ENCODE measurements at places on chromosomes 4 and X.

- DNase-seq: no peak
These were observed 40.5 kb upstream of the INPP4B start for GRCh38 chr4:142886566-142886965.

DNA sequence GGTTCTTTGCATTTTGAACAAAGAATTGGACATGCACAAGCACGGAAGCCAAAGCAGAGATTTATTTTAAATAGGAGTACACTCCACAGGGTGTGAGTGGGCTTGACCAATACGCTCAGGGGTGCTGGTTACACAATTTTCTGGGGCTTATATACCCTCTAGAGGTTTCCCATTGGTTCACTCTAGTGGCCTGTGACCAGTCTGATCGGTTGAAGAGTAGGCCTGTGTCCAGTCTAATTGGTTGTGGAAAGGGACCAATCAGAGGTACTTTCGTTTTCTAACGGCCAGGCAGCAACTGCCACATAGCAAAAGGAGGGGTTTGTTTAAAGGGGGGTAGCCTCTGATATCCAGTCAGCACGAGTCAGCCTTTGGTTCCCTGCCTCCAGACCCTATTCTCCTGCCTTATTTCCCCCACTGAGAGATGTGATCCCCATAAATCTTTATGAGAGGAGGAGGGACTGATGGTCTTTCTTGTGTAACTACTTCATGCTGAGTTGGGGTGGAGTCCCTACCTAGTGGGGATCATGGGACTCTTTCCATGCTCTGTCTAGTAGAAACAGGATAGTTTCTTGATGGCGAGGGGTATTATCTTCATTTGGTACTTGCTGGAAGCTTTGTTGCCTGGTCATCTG lies 11.3 kb upstream of the AREG start:
- DNase-seq: no peak

- peak; percentile 22 for DNase-seq
These were observed 841 bp downstream of the ACOT9 start for GRCh38 chrX:23742174-23742696.

DNA sequence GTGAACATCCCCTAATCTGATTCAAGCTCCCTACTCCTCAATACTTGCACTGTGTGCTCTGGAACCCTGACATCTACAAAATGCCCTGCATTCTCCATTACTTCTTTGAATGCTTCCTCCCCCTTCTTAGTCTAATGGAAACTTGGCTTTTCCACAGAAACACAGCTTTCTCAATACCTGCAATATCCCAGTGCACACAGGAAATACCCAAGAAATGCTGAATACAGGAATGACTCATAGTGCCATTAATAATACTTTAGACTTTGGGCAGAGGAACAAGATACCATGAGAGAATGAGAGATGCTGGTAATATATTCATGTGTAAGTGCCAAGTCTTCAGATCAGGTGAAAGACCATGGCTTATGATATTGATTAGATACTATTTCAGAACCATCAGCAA lies 5.6 kb downstream of the QRFPR start:
- DNase-seq: no peak

DNA sequence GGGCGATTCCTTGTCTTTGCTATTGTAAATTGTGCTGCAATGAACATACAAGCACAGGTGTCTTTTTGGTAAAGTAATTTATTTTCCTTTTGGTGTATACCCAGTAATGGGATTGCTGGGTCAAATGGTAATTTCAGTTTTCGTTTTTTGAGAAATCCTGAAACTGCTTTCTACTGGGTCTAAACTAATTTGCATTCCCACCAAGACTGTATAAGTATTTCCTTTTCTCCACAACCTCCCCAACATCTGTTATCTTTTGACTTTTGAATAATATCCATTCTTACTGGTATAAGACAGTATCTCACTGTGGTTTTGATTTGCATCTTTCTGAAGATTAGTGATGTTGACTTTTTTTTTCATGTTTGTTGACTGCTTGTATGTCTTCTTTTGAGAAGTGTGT lies 2506.0 kb downstream of the PCDH7 start:
- no peak for DNase-seq

- no peak for DNase-seq
These were observed 557.7 kb upstream of the SLIT2 start for GRCh38 chr4:19693936-19694570.

DNA sequence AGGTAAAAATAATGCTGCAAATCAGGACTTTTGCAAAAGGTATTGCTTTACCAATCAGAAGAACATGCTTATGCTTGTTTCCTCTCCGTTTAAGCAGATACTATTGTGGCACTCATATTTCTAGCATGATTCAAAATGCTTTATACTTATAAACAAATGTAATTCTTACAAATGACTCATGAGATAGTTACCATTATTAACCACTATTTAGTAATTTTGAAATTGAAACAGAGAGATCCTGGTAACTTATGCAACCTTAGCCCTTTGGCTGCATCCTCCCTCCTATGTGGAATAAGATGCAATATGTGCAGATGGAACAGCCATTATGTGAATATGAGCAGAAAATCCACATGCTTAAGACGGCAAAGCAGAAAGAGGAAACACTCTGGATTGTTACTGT lies 164.7 kb downstream of the PCDH18 start:
- DNase-seq: no peak

DNA sequence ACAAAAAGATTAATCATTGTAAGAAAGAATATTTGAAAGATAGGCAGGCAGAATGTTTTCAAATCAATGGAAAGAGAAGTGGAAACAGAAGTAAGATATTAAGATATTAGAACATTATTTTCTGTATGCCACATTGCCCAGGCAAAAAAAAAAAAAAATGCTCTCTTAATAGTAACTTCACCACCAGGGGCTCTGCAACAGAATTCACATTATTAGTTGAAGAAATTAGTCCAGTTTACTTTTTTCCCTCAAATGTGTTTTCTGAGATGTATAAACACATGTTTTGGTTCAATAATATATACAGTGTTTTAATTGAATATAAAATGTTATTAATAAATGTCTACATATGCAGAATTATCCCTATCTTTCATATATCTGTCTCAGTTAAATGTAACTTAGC lies 78.0 kb upstream of the ADAD1 start:
- DNase-seq: no peak

DNA sequence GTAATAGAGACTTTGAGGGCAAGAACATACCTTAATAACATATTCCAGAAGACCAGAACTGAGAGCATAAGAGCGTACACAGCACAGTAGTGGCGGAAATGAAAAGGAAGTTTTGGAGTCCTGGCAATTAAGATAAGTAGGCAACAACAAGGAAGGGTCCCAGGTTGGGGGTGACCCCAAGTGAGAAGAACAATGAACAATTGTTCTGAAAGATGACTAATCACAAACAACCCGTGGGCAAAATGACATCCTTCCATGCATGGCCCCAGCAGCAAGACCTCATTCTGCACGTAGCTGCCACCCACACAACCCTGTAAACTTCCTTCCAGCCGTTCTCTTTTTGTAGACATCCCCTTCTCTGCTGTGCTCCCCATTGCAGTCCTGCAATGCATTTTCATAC lies 384.4 kb upstream of the PABPC4L start:
- no peak for DNase-seq

DNA sequence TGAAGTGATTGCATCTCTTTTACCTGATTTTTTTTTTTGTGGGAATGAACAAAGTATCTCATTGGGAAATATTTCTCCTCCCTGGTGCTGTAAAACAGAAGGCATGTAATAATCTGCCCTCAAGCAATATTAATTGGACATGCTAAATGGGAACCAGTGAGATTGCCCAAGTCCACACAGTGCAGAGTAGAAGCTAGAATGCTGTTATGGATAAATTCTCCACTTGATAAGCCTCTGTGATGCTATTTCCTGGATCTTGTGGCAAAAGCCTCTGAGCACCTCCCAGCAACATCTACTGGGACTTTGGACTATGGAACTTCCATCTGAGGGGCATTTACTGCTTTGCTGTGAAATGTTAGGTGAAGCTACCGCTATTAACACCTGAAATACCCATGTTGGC lies 46.9 kb upstream of the YTHDC1 start:
- DNase-seq: no peak

- DNase-seq: no peak
These were observed 3.1 kb downstream of the SLC34A2 start for GRCh38 chr4:25658777-25659176.

- DNase-seq: no peak
These were observed 182.1 kb upstream of the TET2 start for GRCh38 chr4:104964410-104965175.

DNA sequence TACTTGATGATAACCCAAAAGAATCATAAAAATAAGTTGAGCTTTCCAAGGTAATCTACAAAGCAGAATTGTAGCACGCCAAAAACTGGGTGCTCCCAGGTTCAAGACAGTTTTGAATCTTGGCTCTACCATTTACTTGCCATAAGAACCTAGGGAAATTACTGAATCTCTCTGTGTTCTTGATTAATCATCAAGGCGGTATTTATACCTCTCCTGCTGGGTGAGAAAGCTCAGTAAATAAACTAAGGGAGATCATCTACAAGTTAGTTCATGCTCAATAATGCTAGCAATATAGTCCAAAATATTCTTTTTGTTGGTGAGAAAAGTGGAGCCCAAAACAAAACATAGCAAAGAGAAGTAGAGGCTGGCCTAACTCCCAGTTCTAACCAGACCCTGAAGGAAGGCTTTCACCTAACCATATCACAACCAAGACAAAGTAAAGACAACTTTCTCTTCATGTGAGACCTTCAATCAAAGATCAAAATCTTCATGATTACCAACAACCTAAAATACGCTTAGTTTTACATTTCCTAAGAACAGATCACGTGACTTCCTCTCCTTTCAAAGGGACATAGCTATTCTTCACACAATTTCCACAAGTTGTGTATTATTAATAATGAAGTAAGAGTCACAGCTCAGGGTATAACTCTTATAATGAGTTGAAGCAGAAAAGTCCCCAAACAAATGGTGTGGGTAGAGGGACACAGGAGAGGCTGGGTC lies 34.4 kb downstream of the TNIP3 start:
- DNase-seq: no peak

GRCh38 chr4:158202481-158202880 lies 7.8 kb upstream of the TMEM144 start:
- DNase-seq: no peak

Data from Caco-2 (cell line).